ENCODE measurements at places on chromosomes 7 and 10.

- DNase-seq = no peak
Measured at GRCh38 chr7:30032310-30033125, 4.3 kb downstream of the PLEKHA8 start.

GRCh38 chr7:75536940-75537538 lies 44.9 kb downstream of the SPDYE5 start:
- DNase-seq = no peak

- DNase-seq = no peak
Measured at GRCh38 chr10:30270247-30270646, 78.8 kb downstream of the MTPAP start.

GRCh38 chr10:99673492-99673891 lies 14.2 kb downstream of the ENTPD7 start:
- DNase-seq = no peak

- DNase-seq = no peak
Measured at GRCh38 chr7:132755538-132756483, 179.5 kb upstream of the PLXNA4 start.
